Activated gamma-delta T cell (primary cell): ENCODE measurements at places on chromosomes 7 and 10.

DNA sequence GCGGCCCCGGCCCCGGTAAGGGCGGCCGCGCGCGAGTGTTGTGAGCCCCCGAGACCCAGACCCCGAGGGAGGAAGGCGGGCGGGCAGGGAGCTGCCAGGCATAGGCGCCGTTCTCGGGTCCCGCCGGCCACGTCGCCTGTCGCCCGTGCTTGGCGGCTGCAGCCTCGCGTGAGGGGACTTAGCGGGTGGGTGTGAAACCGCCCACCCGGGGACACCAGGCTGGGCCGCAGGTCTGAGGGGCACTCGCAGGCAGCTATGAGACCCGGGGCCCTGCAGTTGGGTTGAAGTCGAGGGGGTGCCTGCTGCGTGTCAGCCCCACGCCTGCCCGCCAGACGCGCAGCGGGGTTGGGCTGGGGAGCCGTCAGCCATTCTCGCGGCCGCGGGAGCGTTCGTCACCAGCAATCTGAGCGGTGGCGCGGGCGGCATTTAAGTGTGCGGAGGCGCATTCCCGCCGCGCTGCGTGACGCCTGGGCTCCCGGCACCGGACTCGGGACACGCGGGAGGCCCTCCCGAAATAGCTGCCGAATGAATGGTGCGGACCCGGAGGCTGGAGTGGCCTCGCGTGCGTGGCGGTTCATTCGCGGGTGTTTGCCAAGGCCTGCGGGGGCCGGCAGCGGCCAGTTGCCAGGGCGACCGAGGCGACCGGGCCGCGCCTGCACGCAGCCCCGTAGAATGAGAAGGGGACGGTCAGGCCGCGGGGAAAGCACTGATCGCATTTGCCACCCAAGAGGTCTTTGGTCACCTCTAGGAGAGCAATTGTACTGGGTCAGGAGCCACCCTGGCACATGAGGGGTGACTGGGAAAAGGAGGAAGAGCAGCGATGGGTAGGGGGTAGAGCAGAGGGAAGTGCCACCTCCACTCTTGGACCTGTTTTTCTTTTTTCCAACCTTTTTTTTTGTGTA, 750 bp downstream of the ZNF398 start:
- peak; percentile 65 for DNase-seq

DNA sequence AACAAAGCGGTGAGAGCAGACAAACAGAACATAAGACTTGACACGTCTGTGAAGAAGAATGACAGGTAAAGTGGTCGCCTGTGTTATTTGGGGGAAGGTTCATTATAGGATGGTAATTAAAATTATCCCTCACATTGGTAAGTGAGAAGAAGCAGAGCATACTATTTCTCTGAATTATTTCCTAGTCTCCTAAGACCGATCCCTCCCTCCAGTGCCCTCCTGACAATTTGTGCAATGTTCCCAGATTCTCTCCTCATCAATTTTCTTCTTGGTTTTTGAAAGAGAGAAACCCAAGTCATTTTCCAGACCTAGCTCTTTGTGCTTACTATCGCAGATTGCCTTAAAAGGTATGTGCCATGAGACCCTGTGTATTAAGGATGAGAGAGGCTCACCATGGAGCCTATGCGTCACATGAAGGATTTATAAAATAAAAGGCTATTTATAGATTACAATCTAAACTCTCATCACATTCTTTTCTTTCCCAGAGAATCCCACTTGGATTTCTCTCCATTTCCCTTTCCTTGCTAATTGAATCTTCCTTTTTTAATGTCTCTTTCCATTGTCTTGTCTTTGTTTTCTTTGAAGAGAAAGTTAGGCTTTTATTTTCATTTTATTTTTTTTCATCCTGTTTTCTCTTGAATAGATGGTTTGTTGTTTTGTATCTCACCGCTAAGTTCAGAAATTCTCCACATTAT, 112.0 kb downstream of the PPP1R3A start:
- no peak for DNase-seq

GRCh38 chr7:112167147-112167546, 39.1 kb downstream of the DOCK4 start:
- DNase-seq = no peak

GRCh38 chr7:2838873-2839578, 5.1 kb downstream of the GNA12 start:
- DNase-seq = no peak

GRCh38 chr7:122546496-122546895, 152.4 kb downstream of the RNF133 start:
- no peak for DNase-seq

- DNase-seq = no peak
These were observed 373 bp downstream of the PAXIP1 start for GRCh38 chr7:155002411-155003091.

- DNase-seq = no peak
These were observed 20.6 kb downstream of the DNAJB6 start for GRCh38 chr7:157357129-157358040.

GRCh38 chr10:29765330-29765729, 130.6 kb upstream of the SVIL start:
- DNase-seq = no peak

DNA sequence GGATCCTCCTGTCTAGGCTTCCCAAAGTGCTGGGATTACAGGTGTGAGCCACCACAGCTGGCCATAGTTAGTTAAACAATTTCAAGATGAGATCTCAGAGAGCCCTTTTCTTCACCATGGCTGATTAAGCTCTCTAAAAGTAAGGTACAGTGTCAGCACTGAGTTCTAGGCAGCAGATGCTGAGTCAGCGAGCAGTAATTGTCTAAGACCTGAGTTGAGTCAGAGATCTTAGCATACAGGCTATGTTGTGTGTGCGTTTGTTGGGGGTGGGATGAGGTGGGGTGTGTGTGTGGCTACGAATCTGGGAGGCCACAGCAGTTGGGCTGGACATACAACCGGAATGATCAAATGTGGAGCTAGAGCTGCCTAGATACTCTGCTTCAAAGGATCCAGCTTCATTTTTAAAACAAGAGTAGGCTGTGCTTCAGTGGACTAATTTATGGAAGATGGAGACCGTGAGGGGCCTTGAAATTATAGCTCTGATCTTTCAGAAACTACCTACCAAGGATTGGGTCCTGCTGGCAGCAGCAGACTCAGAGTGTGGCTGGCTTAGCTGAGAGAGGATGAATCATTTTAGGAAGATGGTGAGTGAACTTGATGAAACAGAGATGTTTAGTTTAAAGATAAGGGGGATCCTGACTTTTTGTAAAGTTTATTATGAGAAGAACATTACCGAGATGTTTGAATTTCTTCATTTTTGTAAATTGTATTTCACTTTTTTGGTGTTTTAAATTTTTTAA, 17.5 kb upstream of the MTPN start:
- no peak for DNase-seq

DNA sequence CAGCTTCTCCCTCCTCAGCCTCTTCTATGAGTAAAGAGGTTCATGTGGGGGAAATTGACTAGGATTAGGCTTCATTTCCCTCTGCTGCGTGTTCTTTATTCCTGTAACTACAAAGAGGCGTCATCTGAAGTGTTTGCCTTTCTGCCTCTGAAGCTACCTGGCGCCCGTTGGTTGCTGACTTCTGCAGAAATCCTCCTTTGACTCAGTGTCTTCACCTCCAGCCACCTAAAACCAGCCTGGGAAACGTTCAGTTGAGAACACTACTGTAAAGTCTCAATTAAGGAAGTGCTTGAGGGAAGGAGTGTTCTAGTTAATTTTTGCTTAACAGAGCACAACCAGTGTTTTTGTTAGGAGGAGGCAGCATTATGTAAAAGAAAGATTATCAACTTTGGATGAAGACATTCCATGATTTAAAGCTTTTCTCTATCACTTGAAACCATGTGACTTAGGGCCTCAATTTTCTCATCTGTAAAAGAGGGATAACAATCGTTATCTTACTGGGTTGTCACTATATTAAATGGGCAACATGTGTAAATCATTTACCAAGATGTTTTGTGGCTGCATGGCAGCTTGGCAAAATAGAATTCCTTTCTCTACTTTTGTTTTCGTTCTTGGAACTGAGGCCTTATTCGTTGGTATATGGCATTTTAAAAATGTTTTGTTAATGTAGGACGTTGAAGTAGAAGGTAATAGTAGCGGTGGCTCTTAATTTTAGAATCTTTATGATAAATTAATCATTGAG, 642.9 kb downstream of the SDK1 start:
- no peak for DNase-seq

- DNase-seq = no peak
These were observed 7.3 kb downstream of the SEPHS1 start for GRCh38 chr10:13340626-13341376.

- no peak for DNase-seq
These were observed 233.2 kb upstream of the PPP2R2D start for GRCh38 chr10:131667561-131667960.

- DNase-seq = no peak
These were observed 4.8 kb downstream of the UPK3B start for GRCh38 chr7:76514926-76515771.

- no peak for DNase-seq
These were observed 12.8 kb upstream of the HK1 start for GRCh38 chr10:69265521-69265920.

- DNase-seq = no peak
These were observed 175.4 kb downstream of the CELF2 start for GRCh38 chr10:11193001-11193551.

GRCh38 chr10:103280031-103280430, 3.1 kb downstream of the INA start:
- no peak for DNase-seq

DNA sequence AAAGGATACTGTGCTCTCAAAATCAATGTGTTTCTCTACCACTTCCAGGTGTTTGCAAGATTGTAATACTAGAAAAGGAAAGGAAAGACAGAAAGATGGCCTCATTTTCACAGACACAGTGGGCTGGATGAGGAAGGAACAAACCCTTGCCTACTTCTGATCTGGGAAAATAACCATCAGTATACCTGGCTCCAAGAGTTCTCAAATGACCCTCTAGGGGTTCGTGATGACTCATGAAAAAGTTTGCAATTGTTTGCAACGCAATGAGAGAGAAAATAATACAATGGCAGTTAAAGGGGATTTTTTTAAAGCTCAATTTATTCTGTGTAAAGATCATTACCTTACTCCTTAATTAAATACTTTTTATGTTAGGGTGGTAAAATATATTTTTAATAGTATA, 197.6 kb upstream of the INHBA start:
- DNase-seq = no peak

DNA sequence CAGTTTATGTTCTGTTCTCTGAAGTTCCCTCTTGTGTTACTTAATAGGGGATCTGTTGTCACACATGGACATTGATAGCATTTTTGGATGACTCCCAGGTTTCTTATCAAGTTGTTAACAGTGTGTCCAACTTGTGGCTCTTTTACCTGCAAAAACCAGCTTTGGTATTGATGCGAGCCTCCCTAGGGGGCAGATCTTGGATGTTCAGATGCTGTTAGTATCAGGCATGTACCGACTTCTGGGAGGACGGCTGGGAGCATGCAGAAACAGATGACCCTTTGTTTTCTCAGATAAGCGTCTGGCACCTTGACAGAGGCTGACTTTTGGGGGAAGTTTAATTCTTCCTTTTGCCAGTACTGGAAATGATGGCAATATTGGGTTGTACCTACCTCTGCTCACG, 2.2 kb downstream of the PLPP4 start:
- no peak for DNase-seq

DNA sequence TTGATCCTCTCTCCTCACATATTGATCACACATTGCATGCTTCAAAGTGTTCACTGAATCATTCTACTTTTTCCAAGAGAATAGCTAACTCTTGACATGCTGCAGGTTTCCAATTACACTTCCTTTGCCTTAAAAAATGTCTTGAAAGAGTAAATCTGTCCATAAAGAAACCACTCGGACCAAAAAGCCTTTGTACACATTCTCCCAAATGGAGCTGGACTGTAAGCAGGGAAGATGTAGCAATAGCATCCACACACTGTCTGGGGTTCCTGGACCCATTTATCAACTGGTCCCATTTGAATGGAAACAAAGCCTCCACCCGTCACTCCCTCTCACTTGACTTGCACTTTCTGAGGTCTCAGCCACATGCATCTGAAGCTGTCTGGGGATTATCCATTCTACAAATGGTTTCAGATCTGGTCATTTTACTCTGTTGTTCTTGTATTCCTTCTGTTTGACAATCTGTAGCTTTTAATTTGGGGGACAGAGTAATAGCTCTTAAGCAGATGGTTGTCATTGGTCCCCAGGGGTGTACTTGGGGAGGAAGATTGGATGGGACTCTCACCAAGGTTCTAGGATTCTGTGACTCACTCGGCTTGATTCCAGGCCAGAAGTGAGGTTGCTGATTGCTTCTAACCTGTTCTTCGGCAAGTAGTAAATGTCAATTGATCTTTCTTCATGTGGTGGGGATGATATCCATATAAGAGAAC, 203.5 kb downstream of the HIBADH start:
- no peak for DNase-seq

DNA sequence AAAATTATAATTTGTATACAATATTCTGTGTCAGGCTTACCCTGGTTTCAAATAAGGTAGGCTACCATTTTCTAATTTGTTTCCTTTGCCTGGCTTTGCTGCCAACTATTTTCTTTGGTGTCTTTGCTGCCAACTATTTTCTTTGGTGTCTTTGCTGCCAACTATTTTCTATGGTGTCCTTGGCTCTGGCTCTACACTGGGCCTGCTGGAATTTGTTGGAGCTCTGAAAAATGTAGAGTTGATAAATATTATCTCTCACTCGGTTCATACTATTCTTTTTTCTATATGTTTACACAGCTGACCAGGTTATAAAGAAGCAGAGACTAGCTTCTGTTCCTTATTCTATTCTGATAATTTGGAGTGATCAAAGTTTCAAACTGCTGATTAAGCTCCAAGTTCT, 768.0 kb upstream of the PHF14 start:
- DNase-seq = no peak

DNA sequence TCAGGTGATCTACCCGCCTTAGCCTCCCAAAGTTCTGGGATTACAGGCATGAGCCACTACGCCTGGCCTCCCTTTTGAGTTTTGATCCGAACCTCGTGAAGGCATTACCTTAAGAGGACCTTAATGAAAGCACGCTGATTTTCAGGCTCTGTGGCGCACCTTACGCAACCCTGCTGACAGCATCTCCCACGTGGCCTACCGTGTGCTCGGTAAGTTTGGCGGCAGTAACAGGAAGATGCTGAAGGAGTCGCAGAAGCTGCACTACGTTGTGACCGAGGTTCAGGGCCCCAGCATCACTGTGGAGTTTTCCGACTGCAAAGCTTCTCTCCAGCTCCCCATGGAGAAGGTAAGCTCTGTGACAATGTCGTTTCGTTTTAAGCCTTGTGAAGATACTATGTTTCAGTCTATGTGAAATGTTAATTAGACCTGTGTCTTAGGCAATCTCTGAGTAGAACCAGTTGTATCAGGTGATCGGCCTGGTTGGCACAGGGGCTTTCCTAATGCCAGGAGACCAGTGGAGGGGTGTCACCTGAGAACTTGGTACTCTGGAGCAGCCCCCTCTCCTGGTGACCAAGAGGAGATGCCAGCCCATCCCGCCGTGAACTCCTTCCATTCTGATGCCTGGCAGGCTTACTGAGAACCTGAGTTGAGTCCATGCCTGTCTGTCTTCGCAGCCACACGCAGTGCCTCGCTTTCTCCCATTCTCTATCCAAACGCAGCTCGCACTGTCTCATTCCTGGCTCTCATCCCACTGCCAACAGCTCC, 43.5 kb downstream of the TRRAP start:
- no peak for DNase-seq

DNA sequence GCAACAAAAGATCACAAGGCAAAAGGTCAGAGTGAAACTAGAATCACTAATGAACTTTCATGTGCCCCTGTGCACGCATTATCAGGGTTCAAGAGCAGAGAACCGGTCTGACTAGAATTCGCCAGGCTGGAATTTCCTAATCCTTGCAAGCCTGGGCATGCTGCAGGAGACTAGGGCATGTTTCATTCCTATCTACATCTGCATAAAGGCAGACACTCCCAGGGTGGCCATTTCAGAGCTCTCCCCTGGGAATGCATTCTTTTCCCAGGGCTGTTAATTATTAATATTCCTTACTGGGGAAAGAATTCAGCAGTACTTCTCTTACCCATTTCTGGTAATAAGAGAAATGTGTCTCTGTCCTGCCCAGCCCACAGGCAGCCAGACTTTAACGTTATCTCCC, 90.5 kb downstream of the CDC14C start:
- no peak for DNase-seq
